ENCODE measurements at places on chromosomes 5 and 9.

DNA sequence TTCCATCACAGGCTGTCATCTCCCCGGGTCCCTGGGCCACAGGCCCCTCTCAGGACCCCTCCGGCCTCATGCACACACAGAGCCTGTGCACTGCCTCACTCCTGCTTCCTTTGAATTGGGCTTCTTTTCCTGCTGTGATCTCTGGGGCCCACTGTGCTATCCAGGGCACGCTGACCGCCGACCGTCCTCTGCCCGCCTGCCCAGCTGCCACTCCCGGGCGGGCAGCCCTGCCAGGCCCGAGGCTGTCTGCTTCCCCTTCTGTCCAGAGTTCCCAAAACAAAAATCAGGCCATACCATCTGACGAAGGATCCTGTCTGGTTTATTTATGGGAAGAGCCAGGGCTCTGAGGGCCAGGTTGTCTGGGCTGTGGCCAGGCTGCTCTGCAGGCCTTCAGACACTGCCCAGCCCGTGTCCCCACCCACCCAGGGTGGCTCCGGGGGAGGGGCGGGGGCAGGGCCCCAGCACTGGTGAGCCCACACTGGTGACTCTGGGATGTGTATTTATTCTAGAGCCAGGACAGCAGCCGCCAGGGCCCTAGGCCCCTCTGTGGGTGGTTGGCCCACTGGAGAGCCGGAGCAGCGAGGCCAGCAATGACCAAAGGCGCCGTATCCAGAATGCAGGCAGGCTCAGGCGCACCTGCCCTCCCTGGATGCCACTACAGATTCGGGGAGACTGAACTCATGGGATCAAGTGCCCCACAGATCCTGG is 57.0 kb downstream of the ADAMTS2 start:
- no peak for DNase-seq

- DNase-seq = no peak
Measured at GRCh38 chr9:79127661-79128060, 444.1 kb upstream of the TLE4 start.

DNA sequence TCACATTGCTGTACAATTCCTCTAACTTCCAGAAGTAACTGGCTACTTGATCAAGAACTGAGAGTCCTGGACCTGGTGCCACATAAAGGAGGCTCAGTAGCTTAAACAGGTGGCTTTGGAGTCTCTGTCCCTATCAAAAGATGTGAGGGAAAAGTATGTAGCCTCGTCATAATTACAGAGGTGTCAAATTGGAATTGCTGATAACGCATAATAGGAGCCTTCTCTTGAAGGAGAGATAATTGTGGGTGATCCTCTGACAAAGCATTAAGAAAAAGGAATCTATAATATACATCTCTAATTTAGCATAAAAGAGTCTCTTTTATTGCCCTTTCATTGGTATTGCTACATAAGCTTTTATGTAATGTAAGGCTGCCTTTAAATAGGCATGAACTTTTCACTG is 1246.4 kb upstream of the CDH9 start:
- DNase-seq = no peak

- no peak for DNase-seq
Measured at GRCh38 chr5:81021951-81022687, 62.0 kb downstream of the RASGRF2 start.

- no peak for DNase-seq
Measured at GRCh38 chr9:7130266-7130820, 372.6 kb downstream of the KDM4C start.

- DNase-seq = no peak
Measured at GRCh38 chr9:34459941-34460340, 1.3 kb downstream of the DNAI1 start.

DNA sequence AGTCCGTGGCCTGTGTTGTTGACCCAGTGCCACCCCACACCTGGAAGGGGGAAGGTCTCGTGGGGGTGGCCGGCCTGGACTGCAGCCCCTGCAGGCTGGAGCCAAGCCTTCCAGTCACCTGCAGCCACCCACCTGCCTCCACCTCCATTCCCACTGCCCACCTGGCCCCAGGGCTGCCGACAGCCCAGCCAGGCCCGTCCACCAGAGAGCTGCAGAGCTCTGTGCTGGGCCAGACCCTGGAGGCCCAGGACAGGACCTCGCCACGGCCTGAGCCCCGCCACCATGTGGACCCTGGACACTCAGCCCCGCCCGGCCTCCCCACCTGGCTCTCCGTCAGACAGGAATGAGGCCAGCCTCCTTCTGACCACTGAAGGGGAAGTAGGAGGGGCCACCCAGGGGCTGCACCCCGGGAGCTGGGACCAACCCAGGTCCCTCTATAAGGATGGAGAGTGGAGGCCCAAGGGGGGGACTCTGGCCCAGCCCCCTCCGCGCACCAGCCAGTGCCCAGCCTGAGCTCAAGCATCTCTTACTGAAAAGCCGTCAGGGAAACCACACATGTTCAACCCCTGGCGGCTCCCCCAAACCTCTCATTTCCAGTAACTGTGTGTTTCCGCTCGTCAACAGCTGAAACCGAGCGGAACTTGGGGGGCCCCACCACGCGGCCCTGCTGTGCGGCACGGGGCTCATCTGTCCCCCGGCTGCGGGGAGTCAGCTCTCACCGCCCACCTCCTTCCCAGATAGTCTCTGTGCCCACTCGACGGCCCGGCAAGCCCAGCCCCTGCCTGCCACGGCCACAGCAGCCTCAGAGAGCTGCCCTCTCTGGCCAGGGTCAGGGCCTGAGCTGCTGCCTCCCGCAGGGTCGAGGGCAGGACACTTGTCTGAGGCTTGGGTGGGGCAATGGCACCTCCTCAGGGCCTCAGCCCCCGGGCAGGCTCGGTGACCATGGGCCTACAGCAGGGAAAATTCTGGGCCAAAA is 12.8 kb downstream of the NOTCH1 start:
- no peak for DNase-seq

DNA sequence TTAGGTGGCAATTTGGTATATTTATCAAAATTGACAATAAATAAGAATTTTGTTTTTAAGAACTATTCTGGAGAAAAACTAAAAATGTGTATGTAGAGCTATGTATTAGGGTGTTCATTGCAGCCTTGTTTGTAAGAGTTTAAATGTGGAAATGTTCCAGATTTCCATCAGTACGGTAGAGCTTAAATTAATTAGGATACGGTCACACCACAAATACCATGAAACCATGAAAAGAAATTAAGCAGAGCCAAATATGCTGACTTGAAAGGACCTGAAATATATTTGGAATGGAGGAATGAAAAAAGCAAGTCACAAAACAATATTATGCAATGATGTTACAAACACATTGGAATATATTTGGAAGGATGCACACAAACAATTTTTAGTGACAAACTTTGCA is 64.6 kb downstream of the ACTBL2 start:
- DNase-seq = no peak

DNA sequence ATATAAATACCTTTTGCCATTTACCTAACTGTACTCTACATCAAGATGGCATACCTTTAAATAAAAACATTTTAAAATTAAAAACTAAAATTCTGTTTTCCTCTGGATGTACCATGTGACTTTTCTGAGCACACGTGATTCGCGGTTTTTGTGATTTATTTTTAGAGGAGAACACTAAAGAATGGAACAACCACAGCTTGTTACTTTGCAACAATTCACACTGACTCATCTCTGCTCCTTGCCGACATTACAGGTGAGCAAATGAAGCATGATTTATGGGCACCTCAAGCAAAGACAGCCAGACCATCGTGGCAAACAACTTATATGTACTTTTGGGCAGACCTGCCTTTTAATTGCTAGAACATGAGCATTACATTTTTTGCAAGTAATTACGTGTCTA is 61.3 kb downstream of the GDA start:
- DNase-seq = no peak

DNA sequence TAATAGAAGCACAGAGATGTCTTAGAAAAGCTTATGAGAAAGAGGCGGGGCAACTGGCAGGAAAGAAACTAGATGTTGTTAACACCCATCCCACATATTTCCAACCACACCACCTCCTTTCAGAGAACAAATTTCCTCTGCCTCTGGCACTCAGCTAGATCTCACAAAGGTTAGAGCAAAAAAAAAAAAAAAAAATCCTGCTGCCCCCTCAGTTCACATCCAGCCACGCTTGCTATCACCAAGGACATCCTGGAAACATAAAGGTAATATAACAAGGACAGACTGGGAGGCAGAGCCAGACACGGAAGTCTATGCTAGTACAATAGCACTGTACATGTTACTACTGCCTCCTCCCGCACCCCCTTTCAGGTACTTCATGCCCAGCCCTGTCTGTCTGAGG is 238.0 kb upstream of the PTGER4 start:
- DNase-seq = no peak
